ENCODE measurements at places on chromosomes 5 and 9.

DNA sequence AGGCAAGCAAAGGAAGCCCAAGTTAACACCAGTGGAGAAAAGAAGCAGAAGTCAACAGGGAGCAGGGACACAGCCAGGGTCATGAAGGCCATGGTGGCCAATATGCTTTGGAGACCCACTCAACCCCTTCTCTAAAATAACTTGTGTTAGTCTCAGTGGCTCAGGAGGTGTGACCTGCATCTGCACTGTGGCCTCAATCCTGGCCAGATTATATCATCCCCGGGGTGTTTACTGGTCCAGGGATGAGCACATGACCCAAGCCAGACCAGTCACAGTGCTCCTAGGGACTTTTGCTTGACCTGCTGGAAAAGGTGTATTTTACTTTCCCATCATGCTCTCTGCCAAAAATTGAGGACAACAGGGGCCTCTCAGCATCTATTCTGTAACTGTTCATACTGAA, 105.2 kb downstream of the DPYSL3 start:
- DNase-seq: no peak

DNA sequence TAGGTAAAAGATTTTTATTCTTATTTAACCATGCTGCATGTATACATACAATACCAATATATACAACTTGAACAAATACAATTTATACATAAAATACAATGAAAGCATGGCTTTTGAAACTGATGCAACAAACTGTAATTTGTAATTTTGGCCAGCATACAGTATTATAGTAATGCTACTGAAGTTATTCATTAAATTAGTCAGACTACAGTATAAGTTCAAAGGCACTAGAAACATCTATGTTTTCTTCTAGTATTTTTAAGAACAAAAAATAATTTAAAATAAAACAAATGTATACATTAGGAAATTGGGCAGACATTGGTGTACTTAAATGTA, 18.8 kb downstream of the IL4 start:
- DNase-seq: no peak

GRCh38 chr9:121454972-121455371, 44.7 kb downstream of the GGTA1 start:
- DNase-seq: no peak

DNA sequence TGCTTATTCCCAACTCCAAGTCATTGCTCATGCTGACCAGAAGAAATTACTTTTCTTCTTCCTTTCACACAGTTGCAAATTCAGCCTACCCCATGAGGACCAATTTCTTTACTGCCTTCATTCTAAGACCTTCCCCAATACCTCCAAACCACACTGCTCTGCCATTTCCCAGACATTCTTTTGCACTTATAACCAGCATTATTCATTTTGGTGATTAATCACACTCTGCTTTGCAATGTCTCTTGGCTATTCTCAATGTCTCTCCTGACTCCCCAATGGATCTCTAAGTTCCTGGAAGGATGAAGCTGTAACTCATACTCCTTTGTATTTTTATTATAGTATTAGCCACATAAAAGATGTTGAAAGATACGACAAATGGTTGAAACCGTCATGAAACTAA, 105.7 kb upstream of the RANBP3L start:
- no peak for DNase-seq

- DNase-seq: no peak
Measured at GRCh38 chr9:38029915-38030638, 39.0 kb downstream of the SHB start.
